ENCODE measurements at places on chromosomes 5 and 9.

GRCh38 chr5:139560752-139561654 lies at the start of gene UBE2D2:
Gene UBE2D2, plus strand, starts transcription at chr5:139561339. Its CDS starts 453 bp downstream, at chr5:139561792.
- peak; percentile 96 for DNase-seq

DNA sequence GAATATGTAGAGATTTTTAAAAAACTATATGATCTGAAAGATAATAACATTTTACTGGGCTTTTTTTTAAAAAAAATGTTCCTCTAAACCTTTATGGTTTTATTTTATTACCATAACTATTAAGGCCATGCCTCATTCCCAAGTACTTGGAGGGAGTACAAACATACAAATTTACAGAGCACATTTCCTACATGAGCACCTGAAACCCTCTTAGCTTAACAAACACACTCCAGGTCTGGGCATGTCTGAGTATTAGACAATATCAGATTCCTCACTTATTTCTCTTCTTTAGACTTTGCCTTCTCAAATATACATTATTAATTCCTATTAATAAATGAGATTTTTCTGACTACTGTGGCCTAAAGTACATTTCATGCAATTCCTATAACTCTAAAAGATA lies 319.2 kb downstream of the SLCO4C1 start:
- peak; percentile 4 for DNase-seq

GRCh38 chr5:161051920-161052500 lies 200.0 kb upstream of the ATP10B start:
- no peak for DNase-seq

DNA sequence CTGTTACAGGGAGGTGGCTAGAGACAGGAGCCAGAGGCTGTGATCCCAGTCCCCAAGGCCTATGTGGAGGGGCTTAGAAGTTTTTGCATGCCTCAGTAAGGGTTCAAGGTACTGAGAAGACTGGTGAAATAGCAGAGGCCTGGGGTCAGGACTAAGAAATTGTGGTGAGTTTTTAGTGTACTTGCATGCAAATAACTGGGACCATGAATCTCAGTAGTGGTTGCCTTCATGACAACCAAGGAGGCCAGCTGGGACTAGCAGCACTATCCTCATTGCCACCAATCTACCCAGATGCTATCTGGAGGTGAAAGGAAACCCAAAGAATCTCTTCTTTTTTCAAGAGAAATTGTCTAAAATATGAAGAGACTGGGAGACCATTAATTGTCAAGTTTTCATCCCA lies 395.1 kb downstream of the CETN3 start:
- no peak for DNase-seq

GRCh38 chr5:142479854-142480519 lies 155.2 kb upstream of the SPRY4 start:
- no peak for DNase-seq

- no peak for DNase-seq
These were observed 63.2 kb downstream of the TTLL11 start for GRCh38 chr9:122029898-122030297.

- no peak for DNase-seq
These were observed 246.5 kb downstream of the SYK start for GRCh38 chr9:91047993-91048607.

DNA sequence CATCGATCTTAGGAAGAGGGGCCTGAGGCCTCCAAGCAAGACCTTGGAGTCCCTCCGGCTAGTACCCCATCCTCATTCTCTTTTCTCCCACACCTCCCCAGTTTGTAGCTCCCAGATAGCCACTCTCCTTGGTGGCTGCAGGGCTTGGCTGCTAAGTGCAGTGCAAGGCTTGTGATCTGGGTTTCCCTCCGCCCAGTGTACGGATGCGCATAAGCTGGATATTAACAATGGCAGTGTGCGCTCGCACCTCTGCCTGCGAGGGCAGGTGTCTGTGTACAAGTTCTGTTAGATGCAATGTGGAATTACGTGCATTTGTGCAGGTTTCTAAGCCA lies 71.0 kb upstream of the TBCA start:
- DNase-seq, result no peak

- DNase-seq, result no peak
These were observed 76.3 kb downstream of the AOPEP start for GRCh38 chr9:94802793-94803192.

- no peak for DNase-seq
These were observed 229.5 kb downstream of the FAM114A2 start for GRCh38 chr5:153809166-153809565.

DNA sequence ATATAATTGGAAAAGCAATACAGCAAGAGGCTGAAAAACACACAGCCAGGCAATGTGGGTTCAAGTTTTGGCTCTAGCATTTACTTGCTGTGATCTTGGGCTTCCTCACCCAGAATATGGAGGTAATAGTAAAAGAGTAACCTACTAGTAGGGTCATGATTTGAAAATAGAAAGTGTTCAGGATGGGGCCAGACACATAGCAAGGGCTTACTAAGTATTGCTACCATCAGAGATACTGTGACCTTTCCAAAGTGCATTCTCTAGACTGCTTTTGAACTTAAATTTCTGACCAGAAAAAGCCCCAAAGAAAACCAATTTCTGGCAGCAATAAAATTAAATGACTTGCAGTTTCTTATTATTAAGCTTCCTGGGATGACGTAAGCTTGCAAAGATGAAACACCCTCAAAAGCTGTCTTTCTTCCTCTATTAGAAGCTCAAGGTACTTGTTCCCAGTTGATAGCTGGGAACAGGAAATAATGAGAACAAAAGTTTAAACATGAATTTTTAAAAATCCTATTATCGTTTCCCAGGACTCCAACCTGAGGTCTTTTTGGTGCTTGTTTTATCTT lies 20.3 kb downstream of the SLC45A2 start:
- no peak for DNase-seq

DNA sequence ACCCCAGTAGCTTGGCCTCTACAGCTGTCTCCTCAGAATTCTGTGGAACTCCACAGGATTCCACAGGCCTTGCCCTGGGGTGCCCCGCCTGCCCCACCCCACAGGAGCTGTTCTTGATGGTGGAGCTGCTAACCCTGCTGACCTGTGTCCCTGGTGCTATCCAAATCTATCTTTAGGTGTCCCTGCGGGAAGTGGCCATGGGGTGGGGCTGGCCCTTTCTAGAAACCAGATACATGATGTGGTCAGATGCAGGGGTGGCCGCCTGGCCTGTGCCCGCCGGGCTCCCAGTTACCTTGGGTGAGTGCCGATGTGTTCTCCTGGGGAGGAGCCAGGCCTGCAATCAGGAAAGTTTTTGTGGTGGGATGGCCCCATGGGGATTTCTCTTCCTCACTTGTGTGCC lies 34.2 kb downstream of the WNK2 start:
- no peak for DNase-seq

GRCh38 chr9:133803028-133803585 lies 65.0 kb upstream of the SARDH start:
- no peak for DNase-seq

DNA sequence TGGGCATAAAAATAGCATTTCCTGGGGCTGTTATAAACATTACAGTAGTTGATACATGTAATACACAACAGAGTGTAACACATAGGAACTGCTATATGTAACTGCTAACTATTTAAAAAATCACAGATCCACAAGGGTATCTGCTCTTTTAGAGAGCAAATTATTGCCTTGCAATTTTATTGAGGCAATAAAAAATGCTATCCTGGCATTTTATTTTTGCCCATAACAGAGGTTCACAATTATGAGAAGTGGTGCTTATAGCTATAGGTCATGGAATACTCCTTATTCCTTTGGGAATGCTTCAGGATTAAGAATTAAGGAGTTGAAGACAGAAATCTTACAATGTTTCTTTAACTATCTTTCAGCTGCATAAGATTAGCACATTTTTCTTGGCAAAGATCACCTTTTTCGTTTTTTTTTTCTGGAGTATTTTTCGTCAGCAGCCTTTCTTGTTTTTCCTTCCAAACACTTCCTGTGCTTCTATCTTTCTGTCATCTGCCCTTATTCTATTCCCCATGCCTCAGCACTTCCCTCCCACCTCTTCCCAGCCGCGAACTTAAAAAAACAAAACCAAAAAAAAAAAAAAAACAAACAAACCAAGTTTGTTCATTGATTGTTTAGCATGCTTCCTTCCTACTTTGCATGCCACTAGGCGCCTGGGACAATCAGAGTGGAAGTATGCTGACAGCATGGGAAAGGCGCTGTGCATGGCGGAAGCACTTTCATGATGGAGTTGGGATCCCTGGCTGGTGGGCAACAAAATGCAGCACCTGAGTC lies 264.2 kb downstream of the MAST4 start:
- DNase-seq, result no peak

- DNase-seq, result no peak
These were observed 1.3 kb downstream of the BRD3OS start for GRCh38 chr9:134026581-134026980.

DNA sequence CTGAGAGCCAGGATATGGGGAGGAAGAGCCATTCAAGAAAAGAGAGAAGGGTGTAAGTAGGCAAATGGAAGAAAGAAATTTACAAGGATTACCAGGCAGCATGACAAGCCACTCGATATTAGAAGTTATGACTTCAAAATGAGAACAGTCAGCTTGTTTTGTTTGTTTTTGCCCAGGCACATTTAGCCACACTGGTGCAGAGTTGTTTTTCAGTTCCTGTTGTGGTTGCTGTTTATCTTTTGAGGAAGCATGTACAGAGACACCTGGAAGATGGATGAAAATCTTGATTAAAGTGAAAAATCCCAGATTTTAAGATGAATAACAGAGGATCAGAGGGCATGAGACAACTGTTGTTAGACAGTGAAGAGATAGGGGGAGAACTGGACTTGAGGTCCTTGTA lies 199.1 kb downstream of the MTRR start:
- no peak for DNase-seq

GRCh38 chr5:16931334-16932110 lies 4.6 kb downstream of the MYO10 start:
- DNase-seq, result peak; percentile 84

- DNase-seq, result no peak
These were observed 49.3 kb upstream of the SPTLC1 start for GRCh38 chr9:92164490-92164889.

DNA sequence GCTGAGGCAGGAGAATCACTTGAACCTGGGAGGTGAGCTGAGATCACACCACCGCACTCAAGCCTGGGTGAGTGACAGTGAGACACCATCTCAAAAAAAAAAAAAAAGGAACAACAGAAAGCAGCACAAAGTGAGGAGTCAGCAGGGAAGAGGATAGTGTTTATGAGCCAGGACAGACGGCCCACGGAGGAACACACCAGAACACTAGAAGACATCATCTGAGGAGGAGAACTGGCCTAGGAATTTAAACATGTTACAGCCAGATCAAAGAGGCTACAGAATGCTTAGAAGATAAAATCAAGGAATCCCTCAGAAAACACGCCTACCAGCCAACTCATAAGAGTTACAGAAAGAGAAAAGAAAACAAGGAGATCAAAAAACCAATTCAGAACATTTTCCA lies 12.2 kb downstream of the UBAC1 start:
- no peak for DNase-seq

GRCh38 chr5:10339958-10340357 lies 13.5 kb upstream of the MARCHF6 start:
- no peak for DNase-seq

GRCh38 chr5:90472783-90473395 lies 1.7 kb downstream of the MBLAC2 start:
- DNase-seq, result no peak

DNA sequence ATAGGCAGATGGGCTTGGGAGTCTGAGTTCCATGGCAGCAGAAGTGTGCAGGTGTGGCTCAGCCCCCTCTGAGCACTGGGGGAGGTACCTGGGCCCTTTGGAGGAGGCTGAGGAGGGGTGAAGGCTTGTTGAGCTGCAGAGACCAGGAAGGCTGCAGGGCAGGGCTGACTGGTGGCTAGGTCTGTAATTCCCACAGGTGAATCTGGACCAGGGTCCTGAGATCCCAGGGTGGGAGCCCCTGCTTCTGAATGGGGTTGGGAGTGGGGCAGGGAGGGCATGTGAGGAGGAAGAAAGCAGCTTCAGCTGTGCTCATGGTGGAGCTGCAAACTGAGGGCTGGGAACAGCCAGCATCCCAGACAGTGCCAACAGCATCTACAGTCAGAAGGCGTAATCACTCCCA lies 111.1 kb downstream of the CACNA1B start:
- DNase-seq, result no peak

- DNase-seq, result no peak
These were observed 53.9 kb downstream of the COL15A1 start for GRCh38 chr9:98997604-98998003.

- no peak for DNase-seq
These were observed 8.8 kb upstream of the TGFBI start for GRCh38 chr5:136020001-136020382.

GRCh38 chr5:169248550-169248949 lies 52.4 kb downstream of the SLIT3 start:
- no peak for DNase-seq

DNA sequence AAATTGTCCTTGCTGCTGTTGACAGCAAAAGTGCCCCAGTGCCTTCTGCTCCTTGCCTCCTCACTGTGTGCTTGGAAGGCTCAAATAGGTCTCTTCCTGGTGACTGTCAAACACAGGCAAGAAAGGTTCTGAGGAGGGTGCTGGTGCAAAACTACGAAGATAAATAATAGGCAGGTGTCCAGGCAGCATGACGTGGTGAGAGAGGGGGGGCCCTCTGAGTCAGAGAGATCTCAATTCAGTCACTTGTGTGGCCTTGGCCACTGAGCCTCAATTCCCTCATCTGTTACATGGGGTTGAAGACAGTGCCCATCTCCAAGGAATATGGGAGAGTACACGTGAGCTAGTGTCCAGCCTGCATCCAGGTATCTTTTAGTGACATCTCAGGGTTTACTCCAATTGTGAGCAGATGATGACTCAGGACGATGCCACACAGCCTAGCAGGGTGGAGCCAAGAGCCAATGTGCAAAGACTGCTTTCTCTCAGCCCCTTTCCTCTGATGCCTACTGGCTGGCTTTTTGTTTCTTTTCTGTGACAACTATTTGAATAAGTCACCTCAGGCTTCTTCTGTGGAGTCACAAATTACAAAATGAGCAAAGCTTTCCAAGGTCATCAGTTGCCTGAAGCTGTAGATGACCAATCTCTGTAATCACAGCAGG lies 29.7 kb upstream of the SMIM32 start:
- DNase-seq, result no peak

- no peak for DNase-seq
These were observed 116.2 kb upstream of the TBCA start for GRCh38 chr5:77892061-77893010.

DNA sequence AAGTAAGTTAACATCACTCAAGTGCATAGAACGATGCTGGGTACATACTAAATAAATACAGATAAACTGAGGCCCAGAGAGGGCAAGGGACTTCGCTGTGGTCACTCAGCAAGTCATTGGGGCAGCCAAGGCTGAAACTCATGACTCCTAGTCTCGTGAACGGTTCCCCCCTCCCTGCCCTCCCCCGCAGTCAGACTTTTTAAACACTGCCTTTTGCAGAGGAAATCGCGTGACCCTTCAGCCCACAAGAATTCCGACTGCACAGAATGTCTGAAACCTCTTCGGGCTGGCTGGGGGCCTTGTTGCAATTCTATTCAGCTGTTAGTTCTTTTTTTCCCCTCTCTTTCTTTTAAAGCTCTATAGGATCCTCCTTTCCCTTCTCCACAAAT lies 28.1 kb downstream of the NEK6 start:
- no peak for DNase-seq

- DNase-seq, result no peak
These were observed 32.8 kb downstream of the PLAC8L1 start for GRCh38 chr5:146072595-146072994.

GRCh38 chr5:126184474-126184873 lies 238.7 kb upstream of the GRAMD2B start:
- DNase-seq, result no peak

All from prostate gland (tissue), 2 donors.